ENCODE measurements at places on chromosomes 11 and 22. TPM values are rescaled to one million over a fixed set of nuclear protein-coding genes. Genes with fewer than 3 reads are reported as not detected.

The FADS3 gene
- 75.5 TPM for total RNA-seq

- peaks cover 14% of the 10 kb centered on the region for H3K36me3 ChIP-seq
- peaks cover 17% of the 10 kb centered on the region for H3K4me1 ChIP-seq
- H3K27ac ChIP-seq, result no peak overlapping the region
- no peak overlapping the region for H3K4me3 ChIP-seq
- peak; percentile 31 for DNase-seq
These were observed 2.0 kb downstream of the SIPA1 start for GRCh38 chr11:65639623-65640482.

The BEST1 gene
- total RNA-seq, result 1.2 TPM

DNA sequence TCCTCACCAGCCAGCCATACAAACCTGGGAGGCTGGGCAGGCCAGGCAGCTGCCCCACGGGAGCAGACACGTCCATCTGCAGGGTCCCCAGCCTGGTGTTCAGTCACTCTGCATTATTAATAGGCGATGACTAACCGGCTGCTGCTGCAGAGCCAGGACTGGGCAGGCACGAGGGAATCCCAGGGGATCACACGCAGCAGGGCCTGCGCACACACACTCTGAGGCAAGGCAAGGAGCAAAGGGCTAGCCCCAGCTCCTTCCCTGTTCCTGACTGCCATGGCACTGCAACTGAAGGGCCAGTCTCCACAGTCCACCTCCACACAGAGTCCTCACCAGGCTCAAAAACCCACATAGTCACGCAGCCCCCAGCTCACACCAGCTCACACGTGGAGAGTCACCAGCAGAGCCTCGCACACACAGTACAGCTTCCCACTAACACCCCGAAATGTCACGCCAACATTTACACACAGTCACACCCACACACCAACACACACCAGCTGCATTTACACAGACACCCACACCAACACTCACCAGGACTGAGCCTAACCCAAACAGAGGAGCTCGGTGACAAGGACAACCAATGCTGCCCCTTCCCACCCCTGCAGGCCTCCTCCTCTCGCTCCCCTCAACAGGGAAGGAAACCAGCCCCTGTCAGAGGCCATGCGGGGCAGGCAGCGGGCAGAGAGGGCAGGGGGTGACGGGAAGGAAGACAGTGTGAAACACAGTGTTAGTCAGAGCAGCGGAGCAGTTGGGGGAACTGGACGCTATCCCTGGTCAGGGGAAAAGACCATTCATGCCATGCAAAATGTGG lies 47.3 kb downstream of the NRXN2 start:
- H3K27ac ChIP-seq, result no peak overlapping the region
- DNase-seq, result no peak
- H3K27me3 ChIP-seq, result peaks cover 87% of the 10 kb centered on the region

DNA sequence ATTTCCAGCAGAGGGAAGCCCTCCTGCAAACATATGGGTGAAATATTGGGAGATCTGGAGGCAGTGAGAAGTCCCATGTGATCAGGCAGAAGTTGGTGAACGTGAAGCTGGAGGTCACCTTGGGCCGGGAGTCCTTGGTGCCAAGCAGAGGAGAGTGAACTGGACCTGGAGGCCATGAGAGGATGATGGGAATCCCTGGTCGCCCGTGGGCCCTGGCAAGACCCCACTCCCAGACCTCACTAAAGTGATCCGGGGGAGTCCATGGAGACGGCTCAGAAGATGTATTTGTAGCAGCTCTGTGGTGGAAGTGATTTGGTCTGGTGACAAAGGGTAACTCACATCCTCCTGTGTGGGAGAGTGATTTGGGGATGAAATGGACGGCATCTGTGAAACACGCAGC lies 71.0 kb downstream of the ARHGAP8 start:
- no peaks in the 10 kb centered on the region for H3K27me3 ChIP-seq
- no peak overlapping the region for H3K27ac ChIP-seq
- H3K4me1 ChIP-seq, result no peaks in the 10 kb centered on the region
- H3K4me3 ChIP-seq, result no peak overlapping the region
- H3K36me3 ChIP-seq, result peaks cover 21% of the 10 kb centered on the region

The OR6T1 gene
- not detected for total RNA-seq

GRCh38 chr11:22407921-22408320 lies 69.7 kb downstream of the SLC17A6 start:
- DNase-seq, result no peak
- H3K36me3 ChIP-seq, result no peaks in the 10 kb centered on the region
- H3K4me1 ChIP-seq, result no peaks in the 10 kb centered on the region
- no peak overlapping the region for H3K27ac ChIP-seq
- H3K27me3 ChIP-seq, result no peaks in the 10 kb centered on the region
- H3K4me3 ChIP-seq, result no peak overlapping the region

DNA sequence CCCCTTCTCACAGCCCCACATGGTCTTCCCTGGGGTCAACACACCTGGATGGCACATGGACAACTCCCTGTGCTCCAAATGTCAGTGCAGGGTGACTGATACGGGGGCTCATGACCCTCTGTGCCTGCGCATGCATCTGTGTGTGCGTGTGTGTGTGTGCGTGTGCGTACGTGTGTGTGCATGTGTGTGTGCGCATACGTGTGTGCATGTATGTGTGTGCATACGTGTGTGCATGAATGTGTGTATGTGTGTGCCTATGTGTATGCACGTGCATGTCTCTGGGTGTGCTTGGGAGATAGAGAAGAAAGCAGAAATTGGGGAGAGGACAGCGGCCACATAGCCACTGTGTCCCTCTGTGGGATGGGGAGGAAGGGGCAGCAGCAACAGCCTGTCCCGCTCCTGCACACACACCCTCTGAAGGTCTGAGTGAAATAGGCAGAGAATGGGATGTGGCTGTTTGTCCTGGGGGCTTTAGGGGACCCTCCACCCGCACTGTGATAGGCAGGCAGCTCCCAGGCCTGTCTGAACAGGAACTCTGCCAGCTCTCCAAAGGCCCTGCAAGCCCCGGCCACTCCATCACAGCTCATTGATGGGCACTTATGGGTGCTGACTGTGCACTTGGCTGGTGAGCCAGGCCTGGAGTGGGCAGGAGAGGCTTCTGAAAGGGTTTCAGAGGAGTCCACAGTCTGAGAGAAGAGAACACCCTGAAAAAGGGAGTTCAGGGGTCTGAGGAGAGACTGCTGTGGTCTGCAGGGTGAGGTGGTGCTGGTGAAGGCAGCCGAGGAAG lies 28.7 kb upstream of the PICK1 start:
- no peak for DNase-seq
- H3K4me3 ChIP-seq, result no peak overlapping the region
- no peak overlapping the region for H3K27ac ChIP-seq
- no peaks in the 10 kb centered on the region for H3K4me1 ChIP-seq
- peaks cover 30% of the 10 kb centered on the region for H3K27me3 ChIP-seq

The MS4A6A gene
- total RNA-seq, result not detected

DNA sequence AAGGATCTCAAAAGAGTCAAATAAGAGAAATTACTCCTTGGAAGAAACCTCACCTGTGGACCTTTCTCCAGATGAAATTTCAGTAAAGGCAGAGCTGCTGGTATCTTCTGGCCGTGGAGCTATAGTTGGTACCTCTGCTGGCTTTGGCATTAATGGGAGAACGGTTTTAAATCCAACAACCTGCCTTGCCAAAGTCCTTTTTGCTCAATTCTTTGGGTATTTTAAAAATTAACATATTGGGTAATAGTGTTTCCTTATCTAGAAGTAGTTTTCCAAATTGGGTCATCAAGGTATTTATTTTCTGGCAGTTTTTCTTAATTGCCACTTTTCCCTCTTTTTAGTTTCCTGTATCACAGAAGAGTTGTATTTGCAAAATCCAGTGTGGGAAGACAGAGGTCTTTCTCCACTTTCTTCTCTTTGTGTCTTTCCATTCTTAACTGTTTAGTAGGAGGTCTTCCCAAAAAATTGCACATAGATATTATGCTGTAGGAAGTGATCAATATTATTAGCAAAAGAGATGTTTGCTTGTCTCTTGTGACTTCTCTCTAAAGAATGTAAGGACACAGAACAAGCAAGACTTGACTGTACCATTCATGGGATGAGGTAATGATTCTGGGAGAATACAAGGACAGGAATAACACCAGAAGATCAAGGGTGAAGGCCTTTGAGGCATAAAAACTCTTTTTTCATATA lies at the start of gene SAA4:
SAA4 (minus strand) TSS at position 139 of the 693 bp plus-strand sequence. CDS start 876 bp downstream, outside the sequence.
- H3K4me3 ChIP-seq, result no peak within 1 kb of the TSS
- no peaks in the 10 kb centered on the region for H3K36me3 ChIP-seq
- H3K27me3 ChIP-seq, result no peaks in the 10 kb centered on the region
- no peaks in the 10 kb centered on the region for H3K4me1 ChIP-seq

- H3K4me3 ChIP-seq, result peak overlapping the region; percentile 84
- no peaks in the 10 kb centered on the region for H3K27me3 ChIP-seq
- H3K36me3 ChIP-seq, result no peaks in the 10 kb centered on the region
- H3K4me1 ChIP-seq, result peaks cover 26% of the 10 kb centered on the region
- peak; percentile 81 for DNase-seq
These were observed 1.1 kb downstream of the GAB2 start for GRCh38 chr11:78416285-78417174.

The OR2AT4 gene
- total RNA-seq, result 0.11 TPM

DNA sequence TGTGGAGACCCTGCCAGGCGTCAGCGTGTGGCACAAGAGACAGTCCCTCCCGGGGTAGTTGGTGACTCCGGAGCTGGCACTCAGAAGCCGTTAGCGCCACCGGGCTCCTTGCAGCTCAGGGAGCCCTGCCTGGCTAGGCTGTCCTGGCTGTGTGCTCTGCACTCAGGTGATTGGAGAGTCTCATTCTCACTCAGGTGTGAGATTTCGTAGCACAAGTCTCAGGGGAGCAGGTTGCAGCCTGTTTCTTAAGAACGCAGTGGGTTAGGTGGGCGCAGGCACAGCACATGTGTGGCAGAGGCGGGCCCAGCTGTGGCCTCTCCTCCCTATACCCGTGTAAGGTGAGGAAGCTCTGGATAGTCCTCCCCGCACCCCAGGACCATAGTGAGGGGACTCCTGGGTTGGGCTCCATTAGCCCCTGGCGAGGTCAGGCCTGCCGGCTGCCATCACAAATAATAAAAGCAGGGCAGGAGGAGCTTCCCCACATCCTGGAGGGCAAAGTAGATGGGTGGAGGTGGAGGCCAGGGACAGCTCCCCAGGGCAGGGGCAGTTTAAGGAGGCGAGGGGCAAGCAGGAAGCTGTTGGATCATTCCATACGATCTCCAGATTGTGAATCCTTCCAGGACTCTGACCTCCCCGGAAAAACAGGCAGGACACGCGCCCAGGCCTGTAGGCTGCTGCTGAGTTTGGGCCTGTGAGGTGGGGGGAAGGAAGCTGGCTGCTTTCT lies 39.4 kb downstream of the SBF1 start:
- no peaks in the 10 kb centered on the region for H3K27me3 ChIP-seq
- H3K4me1 ChIP-seq, result no peaks in the 10 kb centered on the region
- H3K27ac ChIP-seq, result no peak overlapping the region
- peaks cover 31% of the 10 kb centered on the region for H3K36me3 ChIP-seq
- no peak overlapping the region for H3K4me3 ChIP-seq

DNA sequence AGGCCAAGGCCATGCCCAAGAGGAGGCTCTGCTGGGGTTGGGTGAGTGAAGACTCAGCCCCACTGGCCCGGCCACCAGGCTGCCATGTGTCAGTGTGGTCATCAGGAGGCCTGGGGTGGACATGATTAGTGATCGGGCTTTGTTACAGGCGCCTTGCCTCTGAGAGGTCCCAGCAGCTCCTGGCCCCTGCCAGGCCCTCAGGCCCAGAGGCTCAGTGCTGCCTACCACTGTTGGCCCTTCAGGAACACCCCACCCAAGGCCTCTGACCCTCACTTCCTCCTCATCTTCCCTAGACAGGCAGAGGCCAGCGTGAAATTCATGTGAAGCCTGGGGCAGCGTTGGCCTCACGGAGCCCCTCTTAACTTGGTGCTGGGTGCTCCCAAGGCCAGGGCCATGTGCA lies 2.2 kb downstream of the MRPL23 start:
- H3K36me3 ChIP-seq, result no peaks in the 10 kb centered on the region
- DNase-seq, result no peak
- no peak overlapping the region for H3K4me3 ChIP-seq
- H3K27ac ChIP-seq, result no peak overlapping the region
- no peaks in the 10 kb centered on the region for H3K4me1 ChIP-seq

GRCh38 chr11:33920838-33921613 lies 29.1 kb upstream of the LMO2 start:
- H3K36me3 ChIP-seq, result no peaks in the 10 kb centered on the region
- H3K27me3 ChIP-seq, result peaks cover 25% of the 10 kb centered on the region
- no peak for DNase-seq
- no peak overlapping the region for H3K27ac ChIP-seq

Measured in PC-9 (cell line).